Bone marrow (tissue), 2 donors: ENCODE measurements at places on chromosomes 5 and 9.

- DNase-seq = no peak
Observed at GRCh38 chr9:120390637-120391190, 189.3 kb downstream of the CDK5RAP2 start.

- no peak for DNase-seq
Observed at GRCh38 chr9:37626708-37627292, 24.0 kb upstream of the FRMPD1 start.

DNA sequence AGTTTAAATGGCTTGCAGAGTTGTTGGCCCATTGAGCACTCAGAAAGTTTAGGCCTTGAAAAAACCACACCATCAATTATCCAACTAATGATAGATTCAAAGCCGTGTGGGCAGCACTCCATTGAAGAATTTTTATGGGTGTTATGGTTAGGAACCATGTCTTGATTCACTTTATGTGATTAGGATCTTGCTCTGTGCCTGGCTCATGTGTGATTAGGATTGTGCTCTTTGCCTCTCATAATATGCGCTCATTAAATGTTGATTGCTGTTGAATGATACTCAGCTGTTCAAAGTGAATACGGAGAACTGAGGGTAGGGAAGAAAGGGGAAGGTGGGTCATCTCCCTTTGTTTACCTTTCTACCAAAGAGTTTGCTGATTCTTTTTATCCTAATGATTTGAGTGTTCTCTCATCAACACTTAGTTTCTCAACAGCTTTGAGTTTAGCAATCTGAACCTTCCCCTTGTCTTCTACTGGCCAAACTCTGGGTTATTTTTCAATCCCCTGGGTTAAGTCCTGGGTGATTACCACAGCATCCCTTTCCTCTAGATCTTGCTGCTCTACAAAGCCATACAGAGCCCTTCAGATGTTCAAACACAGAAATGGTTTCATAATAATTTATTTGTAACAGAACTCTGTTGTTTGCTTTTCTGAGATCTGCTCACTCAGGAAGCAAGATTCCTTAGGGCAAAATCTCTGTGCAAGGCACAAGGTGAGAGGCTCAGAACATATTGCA is 668.8 kb upstream of the RGMB start:
- DNase-seq = no peak

- DNase-seq = no peak
Observed at GRCh38 chr5:159163701-159164046, 45.7 kb downstream of the RNF145 start.

DNA sequence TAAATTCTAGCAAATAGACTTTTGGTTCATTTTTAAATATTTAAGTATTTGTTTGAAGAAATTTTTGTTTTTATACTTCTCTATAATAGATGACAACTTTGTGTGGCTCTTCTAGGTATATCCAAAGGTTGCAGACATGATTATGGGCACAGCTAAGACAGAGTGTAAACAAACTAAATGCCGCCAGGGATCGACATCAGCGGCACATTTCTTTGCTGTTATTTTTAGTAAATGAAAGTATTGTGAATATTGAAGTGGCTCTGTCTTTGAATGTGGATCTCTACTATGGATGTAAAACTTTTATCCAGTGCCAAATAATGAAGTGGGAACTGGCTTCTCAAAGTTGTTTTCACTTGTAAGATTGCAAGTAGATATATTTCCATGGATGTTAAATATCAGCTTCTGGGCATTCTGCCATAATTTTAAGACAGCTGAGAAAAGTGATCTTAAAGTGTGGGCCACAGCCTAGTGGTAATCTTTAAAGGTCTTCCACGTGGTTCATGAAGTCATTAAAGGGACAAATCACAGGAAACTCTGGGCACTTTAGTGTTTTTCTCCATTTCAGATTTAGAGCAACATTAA is 589.9 kb downstream of the ZNF608 start:
- peak; percentile 22 for DNase-seq

GRCh38 chr9:129023036-129023907 is 4.9 kb downstream of the SH3GLB2 start:
- no peak for DNase-seq
